ENCODE measurements at places on chromosomes 6 and 20.

DNA sequence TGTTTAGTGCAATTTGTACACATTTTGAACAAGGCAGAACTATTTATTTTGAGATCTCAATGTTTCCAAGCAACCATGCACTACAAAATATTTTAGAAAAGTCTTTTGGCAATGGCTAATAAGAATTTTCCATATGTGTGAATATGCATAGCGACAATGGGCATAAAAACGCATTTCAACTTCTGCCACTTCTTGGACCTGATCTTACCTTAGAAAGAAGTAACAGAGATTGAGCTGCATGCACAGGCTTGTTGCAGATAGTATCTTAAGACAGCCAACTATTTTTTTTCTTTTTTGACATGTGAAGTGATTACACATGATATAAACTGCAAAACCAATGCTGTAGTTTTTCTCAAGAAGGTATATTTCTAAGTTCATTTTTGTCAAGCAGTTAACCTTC is 210.4 kb upstream of the PHACTR1 start:
- no peak for DNase-seq

DNA sequence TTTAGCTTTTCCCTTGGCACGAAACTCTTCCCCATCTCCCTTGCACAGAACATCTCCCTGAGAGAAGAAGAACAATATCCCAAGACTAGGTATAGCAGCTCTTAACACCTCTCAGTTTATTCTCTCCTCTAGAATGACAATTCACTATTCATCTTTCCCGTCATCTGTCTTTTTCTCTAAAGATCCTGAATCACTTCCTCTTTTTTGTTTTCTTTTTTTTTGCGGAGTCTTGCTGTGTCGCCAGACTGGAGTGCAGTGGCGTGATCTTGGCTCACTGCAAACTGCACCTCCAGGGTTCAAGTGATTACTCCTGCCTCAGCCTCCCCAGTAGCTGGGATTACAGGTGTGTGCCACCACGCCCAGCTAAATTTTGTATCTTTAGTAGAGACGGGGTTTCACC is 574.4 kb upstream of the MAP3K7 start:
- DNase-seq: no peak

- DNase-seq: no peak
These were observed 2.7 kb downstream of the GFRA4 start for GRCh38 chr20:3660262-3661059.

- DNase-seq: peak; percentile 9
These were observed 17.6 kb upstream of the EIF2S2 start for GRCh38 chr20:34129518-34130162.

DNA sequence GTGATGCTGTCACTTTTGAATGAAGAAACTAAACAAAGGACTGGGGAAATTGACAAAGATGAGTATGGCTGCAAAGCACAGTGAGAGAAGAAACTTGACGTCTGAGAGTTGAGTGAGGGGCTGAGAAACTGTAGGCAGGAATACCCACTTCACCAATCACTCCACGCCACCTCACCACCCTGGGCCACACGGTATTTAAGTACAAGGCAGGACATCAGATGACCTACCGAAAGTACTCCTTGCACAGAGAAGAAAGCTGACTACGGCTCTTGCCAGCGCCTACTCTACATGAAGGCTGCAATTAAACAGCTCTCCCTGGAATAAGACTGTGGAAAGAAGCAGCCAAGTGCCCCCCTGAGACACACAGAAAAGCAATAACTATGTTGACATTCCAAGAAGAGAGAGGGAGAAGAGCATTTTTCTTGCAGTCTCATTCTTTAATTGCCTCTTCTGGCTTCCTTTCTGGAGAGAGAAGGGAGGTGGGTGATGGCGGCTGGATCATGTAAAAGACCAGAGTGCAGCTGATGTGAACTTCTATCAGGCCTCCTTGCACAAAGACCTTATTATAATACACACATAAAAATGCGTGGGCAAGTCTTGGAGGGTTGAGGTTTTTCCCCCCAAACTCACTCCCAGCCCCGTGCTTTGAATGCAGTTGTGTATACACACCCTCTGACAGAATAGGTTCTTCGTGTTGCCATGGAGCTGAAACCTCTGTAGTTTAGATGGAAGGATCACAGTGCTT is 44.6 kb downstream of the HIVEP2 start:
- no peak for DNase-seq

DNA sequence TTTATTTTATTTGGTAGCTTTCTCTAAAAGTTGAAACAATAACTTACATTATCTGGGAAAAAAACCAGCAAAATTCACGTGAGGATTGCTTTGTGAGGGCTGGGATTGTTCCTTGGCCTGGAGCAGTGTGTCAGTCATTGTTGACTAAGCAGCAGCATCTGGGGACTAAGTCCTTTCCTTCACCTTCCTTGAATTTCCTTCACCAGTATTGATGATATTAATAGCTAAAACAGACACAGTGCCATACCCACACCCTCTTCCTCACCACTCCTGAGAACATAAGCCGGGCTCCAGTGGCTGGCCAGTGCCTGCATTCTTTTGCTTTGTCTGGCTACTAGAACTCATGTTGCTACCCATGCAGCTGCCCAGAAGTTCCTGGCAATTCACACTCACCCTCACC is 23.7 kb downstream of the PLCB1 start:
- no peak for DNase-seq

DNA sequence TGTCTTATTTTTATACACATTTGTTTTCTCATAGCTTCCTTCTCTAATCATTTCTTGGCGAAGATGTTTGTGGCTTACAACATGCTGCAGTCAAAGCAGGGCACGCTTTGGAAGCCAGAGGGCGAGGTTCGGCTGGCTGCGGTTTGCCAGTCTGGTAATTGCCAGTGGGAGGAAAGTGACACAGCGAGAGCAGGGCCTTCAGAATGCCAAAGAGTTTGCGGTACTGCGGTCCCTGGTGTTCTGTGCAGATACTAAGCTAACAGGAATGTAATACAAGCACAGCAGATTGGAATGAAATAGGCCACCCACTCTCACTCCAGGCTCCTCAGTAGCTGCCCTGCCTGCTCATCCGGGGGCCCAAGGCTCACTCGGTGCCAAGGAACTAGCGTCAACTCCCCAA is 58.7 kb upstream of the TGM3 start:
- no peak for DNase-seq

DNA sequence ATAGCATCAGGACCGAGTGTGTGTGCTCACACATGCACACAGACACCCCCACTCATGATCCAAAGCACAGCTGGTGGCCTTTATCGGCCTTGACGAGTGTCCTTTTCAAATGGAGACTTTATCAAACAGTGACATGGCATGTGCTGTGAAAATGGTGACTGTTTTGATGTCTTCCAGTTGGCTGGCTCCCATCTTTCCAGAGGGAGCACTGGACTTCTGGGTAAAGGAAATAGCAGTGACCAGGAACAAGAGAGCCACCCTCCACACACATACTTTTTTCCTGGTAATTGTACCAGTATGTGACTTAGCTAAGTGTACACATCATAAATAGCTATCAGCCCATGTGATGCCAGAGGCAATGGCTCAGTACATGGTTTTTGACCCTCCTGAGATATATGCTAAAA is 52.7 kb downstream of the ZDHHC14 start:
- DNase-seq: no peak

DNA sequence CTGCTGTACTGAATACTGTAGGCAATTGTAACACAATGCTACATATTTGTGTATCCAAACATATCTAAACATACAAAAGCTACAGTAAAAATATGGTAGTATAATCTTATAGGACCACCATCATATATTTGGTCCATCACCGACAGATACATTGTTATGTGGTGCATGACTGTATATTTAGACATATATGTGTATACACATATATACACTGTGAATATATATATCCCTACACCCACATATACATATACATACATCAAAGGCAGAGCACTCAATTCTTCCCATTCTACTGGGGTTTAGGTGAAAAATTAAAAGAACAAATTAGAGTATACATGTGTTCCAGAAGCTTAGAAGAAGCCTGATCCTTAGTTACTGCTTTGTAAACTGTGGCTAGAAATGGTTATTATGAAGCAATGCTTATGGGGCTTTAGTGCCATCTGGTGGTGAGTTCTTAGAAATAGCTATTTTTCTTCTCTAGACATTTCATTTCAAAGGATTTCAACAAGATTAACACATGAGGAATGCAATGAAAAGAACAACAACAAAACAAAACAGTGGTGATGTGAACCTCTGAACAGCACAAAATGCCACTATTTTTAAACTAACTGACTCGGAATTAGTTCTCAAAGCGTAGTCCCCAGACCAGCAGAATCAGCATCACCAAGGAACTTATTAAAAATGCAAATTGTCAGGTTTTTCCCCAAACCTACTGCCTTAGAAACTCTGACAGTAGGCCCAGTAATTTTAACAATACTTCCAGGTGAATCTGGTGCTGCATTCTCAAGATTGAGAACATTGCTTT is 38.0 kb downstream of the PKHD1 start:
- no peak for DNase-seq

DNA sequence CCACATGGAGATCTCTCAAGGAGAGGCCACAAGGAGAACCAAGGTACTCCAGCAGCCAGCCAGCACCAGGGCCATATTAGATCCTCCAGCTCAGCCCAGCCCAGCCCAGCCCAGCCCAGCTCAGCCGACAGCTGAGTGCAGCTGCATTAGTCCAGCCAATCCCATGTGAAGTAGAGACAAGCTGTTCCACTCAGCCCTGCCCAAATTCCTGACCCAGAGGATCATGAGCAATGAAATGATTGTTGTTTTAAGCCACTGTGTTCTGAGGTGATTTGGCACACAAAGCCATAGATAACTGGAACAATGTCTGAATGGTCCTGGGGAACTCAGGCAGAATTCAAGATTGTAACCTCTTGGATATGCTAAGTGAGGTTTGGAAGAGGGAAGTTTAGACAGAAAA is 59.5 kb upstream of the BMP2 start:
- DNase-seq: no peak

GRCh38 chr6:36145495-36145894 is 15.2 kb downstream of the MAPK13 start:
- DNase-seq: no peak

DNA sequence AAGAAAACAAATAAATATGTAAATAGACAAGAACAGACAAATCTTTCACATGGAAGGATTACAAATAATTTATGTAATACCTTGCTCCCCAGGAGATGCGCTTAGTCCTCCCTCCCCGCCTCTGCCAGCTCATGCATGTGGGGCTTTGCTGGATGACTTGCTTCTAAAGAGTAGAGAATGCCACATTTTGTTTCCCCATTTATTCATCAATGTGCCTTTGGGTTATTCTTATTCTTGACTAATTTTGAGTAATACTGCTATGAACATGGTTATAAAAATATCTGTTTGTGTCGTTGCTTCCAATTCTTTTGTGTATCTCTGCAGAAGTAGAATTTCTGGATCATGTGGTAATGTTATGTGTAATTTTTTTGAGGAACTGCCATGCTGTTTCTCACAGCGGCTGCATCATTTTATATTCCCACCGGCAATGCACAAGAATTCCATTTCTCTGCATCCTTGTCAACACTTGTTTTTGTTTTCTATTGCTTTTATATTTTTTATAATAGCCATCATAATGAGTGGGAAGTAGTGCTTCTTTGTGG is 23.8 kb upstream of the DUSP22 start:
- DNase-seq: no peak

DNA sequence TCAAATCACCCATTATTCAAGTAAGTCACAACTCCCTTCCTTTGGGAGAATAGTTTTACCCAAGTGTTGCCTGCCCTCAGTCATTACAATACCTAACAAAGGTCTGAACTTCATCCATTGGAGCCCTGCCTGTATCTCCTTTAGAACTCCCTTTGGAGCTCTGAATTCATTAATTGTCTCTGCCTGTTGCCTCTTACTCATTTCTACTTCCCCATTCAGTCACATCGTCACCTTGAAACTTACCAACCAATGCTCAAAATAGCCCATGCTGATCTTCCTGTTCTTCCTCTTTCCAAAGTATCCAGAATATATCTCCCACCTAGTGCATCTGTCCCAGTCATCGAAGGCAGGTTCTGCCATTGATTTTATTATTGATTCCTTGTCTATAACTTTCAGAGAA is 120.7 kb upstream of the ADGRF1 start:
- DNase-seq: no peak

DNA sequence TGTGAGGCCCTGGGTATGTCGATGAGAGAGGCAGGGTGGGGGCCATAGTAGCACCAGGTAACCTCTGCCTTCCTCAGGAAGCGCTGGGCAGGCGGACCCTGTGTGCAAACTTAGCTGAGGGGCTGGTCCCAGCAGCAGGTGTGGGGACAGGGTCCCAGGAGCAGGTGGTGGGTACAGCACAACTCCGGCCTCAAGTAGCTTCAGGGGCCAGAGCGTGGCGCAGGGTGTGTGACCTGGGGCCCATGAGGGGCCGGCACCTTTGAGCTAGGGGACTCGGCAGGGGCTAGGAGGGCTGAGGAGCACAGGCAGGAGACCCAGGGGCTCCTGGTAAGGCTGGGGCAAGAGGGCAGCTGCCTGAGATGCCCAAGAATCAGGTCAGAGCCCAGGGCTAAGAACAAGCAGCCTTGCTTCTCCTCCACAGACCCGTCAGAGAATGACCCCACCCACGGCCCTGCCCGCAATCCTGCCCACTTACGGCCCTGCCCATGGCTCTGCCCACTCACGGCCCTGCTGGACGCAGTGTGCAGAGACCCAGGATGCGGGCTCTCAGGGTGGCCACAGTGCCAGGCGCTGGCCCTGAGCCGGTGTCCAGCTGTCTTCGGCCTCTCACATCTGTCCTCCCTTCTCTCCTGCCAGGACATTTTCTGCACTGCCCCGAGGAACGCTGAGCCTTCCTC is 30.9 kb downstream of the CHRNA4 start:
- DNase-seq: no peak

DNA sequence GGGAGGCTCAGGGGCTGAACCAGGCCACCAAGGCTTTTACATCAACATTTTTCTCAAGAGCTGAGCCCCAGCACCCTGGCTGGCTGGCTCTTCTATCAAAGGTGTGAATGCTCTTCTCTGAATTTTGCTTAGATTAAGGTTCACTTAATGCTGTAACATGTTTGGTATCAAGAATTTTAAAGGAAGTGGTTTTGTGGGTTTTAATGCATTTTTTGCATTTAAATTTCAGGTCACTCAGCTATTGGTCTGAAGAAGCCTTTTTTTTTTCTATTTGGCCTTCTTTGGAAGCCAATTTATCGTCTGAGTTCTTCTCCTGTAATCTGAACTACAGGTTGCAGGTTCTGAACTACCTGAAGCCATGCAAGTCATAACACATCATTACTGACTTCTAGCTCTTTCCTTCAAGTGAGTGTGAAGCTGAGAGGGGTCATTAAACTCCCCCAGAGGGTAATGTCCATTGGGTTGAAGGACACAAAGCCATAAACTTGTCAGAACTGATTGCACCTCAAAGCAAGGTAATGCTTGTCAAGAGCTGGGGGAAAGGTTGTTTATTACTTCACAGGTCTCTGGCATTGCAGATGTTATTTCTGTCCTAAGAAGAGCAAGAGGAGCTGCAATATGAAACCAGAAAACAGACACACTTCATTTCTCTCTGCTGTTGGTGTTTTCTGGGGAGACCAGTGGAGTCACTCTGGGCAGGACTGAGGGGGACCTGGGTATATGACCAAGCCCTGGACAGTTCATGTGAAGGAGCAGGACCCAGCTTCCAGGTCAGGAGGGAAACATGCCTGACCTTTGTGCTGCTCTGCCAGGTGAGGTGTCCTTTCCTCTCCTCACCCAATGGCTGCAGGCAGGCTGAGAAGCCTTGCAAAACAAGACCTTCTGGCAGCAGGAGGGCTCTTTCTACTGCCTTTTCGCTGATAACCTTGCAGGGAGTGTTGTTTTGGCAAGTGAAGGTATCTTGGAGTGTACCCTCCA is 26.1 kb upstream of the NEDD9 start:
- no peak for DNase-seq

Measured in activated CD4-positive, CD25-positive, alpha-beta regulatory T cell (primary cell).